HepG2 (cell line): ENCODE measurements at places on chromosomes 13 and 19. TPM values are rescaled to one million over a fixed set of nuclear protein-coding genes. Genes with fewer than 3 reads are reported as not detected.

Gene FSD1
- total RNA-seq, result 0.29 TPM in 1 of 2 replicates, not detected in the other

GRCh38 chr13:25771641-25772478, 280.0 kb downstream of the SHISA2 start:
- H3K4me3 ChIP-seq, result no peak overlapping the region
- DNase-seq, result no peak
- H3K4me1 ChIP-seq, result no peaks in the 10 kb centered on the region
- H3K27me3 ChIP-seq, result no peaks in the 10 kb centered on the region

GRCh38 chr13:112893570-112894422, 75.2 kb upstream of the MCF2L start:
- H3K4me3 ChIP-seq, result peak overlapping the region; percentile 92
- peak overlapping the region; percentile 87 for H3K27ac ChIP-seq
- no peaks in the 10 kb centered on the region for H3K36me3 ChIP-seq
- peaks cover 48% of the 10 kb centered on the region for H3K4me1 ChIP-seq
- H3K27me3 ChIP-seq, result peaks cover 34% of the 10 kb centered on the region

DNA sequence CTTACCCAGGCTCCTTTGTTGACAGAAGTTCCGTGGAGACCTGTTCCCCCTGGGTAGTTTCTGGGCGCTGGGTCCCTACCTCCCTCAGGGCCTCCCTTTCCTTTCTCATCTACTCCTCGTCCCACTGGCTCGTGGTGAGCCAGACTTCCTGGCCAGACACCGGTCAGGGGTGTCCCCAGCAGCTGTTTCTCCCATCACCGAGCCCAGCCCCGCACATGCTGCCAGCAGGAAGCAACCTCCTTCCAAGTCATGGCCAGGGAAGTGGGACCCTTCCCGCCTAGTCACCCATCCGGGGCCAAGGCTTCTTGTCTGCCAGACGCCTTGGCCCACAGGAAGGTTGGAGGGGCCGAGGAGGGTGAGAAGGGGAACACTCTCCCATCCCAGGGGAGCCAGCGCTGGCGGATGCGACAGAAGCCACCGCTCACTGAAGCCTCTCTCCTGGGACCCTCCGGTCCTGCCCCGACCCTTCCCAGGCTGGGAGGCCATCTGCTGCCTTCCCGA, 5.7 kb downstream of the PAK4 start:
- no peak overlapping the region for H3K27ac ChIP-seq
- no peak overlapping the region for H3K4me3 ChIP-seq
- peaks cover 2% of the 10 kb centered on the region; the same call in 1 of the 2 replicates for H3K36me3 ChIP-seq
- peaks cover 28% of the 10 kb centered on the region for H3K4me1 ChIP-seq
- no peaks in the 10 kb centered on the region for H3K27me3 ChIP-seq

DNA sequence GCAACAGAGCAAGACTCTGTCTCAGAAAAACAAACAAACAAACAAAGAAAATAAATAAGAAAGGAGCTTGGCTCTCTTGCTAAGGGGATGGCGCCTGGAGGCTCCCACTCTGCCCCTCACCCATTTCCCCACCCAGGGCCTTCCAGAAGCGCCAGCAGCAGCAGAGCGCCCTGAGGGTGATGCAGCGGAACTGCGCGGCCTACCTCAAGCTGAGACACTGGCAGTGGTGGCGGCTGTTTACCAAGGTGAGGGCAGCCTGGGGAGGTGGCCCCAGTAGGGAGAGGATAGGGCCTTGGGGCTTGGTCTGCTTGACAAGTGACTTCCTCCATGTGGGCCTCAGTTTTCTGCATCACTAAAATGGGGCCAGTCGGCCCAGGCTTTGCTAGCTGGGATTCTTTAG, 59.8 kb downstream of the MYH14 start:
- no peaks in the 10 kb centered on the region for H3K36me3 ChIP-seq
- H3K27me3 ChIP-seq, result no peaks in the 10 kb centered on the region
- H3K4me1 ChIP-seq, result peaks cover 12% of the 10 kb centered on the region
- DNase-seq, result no peak
